ENCODE measurements at places on chromosomes 13 and 19.
A peak's percentile ranks its signal among the peaks of the same experiment; 100 is the strongest.

- DNase-seq = no peak
These were observed 75.0 kb downstream of the TEX26 start for GRCh38 chr13:31007417-31007816.

DNA sequence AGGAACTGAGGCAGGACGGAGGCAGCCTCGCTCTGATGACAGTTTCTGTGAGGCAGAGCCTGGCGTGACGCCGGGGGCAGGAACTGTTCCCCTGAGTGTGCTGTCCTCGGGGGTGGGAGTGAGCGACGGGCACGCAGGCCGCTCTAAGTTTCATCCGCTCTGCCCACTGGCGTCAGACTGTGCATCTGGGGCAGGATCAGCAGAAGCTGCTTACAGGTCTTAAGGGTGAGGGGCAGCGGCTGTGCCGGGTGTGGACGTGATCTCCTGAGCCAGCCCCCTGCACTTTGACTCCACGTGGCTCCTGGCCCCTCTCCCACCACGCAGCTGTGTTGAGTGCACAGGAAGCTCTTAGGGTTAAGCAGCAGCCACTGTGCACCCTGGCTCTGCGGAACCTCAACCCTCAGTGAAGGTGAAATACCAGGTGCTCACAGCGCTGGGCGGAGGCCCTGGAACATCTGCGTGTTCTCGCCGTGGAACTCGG, 1.5 kb downstream of the GRK1 start:
- DNase-seq = no peak

GRCh38 chr13:29564373-29564772, 31.1 kb downstream of the SLC7A1 start:
- DNase-seq = no peak

- no peak for DNase-seq
These were observed 171.9 kb downstream of the TBC1D4 start for GRCh38 chr13:75309981-75310580.

- peak; percentile 90 for DNase-seq
These were observed 781 bp downstream of the QPCTL start for GRCh38 chr19:45693106-45693788.

GRCh38 chr13:57311009-57311586, 144.1 kb downstream of the PRR20E start:
- no peak for DNase-seq

Measured in activated naive CD8-positive, alpha-beta T cell treated with anti-CD3 and anti-CD28 coated beads, Interleukin-2, amount 50 U/mL, for 24 hours (primary cell).